ENCODE measurements at places on chromosomes 5 and 9.

GRCh38 chr5:153654504-153655200 is 164.2 kb downstream of the GRIA1 start:
- DNase-seq: no peak

DNA sequence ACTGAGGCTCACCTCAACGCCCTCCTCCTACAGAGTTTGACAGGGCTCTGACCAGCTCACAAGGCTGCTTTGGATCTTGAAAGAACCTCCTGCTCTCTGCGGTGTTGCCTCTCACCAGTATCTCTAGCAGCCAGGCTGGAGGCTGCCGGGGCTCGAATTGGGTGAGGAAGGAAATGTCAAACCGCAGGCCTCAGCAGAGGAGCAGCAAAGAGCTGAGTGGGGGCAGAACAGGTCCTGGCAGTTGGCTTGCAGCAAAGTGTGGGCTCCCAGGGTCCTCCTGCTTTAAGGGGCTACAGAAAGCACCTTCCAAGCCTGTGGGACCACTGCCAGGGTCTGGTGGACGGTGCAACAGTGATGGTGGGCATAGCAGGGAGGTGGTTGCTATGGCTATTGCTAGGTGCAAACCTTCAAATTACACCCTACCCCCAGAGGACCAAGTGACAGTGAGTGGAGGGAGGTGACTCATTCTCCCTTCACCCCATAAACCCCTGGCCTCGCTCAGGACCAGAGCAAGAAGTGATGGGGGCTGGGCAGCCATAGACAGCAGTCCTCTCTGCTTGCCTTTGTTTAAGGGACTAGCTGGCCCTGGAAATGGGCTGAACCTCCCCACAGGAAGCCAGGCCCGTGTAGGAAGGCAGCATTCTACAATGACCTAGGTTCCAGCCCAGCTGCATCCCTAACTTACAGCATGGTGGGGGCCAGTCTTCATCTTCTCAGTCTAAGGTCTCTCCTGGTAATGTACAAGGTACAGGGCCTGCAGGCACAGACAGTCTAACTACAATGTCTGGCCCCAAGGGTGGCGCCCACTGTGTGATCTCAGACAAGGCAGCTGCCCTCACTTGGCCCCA is 18.7 kb downstream of the LCP2 start:
- peak; percentile 84 for DNase-seq

DNA sequence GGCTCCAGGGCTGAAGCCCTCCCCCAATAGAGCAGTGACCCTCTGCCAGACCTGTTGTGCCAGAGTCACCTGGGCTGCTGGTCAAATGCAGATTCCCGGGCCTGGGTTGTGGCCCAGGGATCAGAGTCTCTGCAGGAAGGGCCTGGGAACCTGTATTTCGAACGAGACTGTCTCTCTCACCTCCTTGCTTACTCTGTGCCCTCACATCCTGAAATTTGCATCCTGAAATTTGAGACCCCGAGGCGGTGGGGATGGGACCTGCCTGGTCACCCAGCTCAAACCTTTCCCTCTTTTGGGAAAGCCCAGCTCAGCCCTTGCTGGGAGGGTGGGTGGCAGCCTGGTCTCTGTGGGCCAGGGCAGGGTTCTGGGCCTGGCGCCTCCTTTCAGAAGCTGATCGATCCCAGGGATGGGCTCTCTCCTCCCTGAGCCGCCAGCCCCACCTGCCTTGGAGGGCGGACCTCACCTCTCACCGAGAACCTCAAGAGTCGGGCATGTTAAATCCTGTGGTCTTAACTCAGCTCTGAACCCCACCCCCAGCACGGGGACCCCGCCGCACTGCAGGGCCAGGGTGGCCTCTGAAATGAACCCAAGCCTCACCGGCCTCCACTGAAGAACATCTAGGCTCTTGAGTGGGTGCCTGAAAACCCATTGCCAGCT is 44.0 kb upstream of the IER5L start:
- no peak for DNase-seq

GRCh38 chr5:177426566-177427210 is at the start of gene GRK6:
TSS of gene GRK6 (plus strand) at chr5:177426676. CDS start at chr5:177426846, 170 bp downstream.
- DNase-seq: peak; percentile 80

GRCh38 chr9:132858751-132859150 is 19.3 kb downstream of the AK8 start:
- DNase-seq: no peak

GRCh38 chr9:96141666-96142065 is 160.3 kb downstream of the HSD17B3 start:
- DNase-seq: no peak

Data from CD4-positive, alpha-beta T cell treated with Interferon alpha-2 for 1 hour (primary cell).